Hindlimb muscle (tissue), 1 donor: ENCODE measurements at places on chromosomes 16 and 17.

DNA sequence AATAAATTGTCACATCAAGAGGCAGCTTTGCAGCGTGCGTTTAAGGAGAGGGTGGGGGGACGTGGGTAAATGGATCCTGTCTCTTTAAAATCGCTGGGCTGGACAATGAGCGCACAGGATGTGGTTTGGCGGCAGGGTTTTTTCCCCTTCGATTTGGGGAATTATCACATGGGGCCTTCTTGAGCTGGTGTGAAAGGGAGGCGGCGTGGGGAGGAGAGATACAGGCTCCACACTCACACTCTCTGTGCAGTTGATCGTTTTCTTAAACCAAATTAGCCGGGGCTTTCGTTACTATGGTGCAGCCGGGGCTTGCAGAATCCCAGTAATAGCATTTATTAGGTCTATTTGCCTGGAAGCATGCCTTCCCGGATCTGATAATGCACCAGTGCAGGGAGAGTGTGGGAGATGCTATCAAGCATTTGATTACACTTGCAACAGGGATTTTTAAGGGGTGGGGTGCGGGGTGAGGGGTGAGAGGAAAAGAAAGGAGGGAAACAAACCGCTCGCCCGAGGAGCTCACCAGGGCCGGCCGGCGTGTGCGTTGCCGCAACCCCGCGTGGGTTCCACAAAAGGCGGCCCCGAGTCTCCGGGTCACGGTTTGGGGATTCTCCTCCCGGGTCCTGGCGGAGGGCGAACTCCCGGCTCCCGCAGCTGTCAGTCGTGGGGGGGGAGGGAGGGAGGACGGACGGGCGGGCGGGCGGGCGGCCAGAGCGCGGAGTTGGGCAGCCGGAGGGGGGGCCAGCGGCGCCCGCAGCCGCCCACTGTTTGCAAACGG, 58.8 kb upstream of the GSE1 start:
- DNase-seq: peak; percentile 78

- DNase-seq: peak; percentile 91
These were observed 7.0 kb downstream of the CORO6 start for GRCh38 chr17:29615492-29616299.

- no peak for DNase-seq
These were observed 6.1 kb downstream of the WWOX start for GRCh38 chr16:78105517-78105916.

GRCh38 chr16:88131256-88131655, 180.0 kb downstream of the BANP start:
- no peak for DNase-seq

DNA sequence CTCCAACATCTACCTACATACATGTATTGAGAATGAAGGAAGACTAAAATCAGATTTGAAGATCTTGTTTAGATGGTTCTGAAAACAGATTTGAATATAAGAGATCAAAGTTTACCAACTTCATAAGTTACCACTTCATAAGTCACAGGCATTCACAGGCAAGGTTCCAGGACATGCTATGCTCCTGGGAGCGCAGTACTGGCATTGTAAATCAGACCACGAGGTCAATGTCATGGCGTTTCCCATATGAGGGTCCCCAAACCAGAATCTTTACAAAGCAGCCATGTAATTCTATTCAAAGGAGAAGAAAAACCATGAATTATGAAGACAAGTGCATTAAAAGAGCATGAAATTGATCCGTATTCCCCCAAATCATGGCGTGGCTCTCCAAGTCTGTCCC, 3.0 kb downstream of the CDH11 start:
- no peak for DNase-seq

- no peak for DNase-seq
These were observed 1.1 kb upstream of the SLC16A5 start for GRCh38 chr17:75086496-75087181.

DNA sequence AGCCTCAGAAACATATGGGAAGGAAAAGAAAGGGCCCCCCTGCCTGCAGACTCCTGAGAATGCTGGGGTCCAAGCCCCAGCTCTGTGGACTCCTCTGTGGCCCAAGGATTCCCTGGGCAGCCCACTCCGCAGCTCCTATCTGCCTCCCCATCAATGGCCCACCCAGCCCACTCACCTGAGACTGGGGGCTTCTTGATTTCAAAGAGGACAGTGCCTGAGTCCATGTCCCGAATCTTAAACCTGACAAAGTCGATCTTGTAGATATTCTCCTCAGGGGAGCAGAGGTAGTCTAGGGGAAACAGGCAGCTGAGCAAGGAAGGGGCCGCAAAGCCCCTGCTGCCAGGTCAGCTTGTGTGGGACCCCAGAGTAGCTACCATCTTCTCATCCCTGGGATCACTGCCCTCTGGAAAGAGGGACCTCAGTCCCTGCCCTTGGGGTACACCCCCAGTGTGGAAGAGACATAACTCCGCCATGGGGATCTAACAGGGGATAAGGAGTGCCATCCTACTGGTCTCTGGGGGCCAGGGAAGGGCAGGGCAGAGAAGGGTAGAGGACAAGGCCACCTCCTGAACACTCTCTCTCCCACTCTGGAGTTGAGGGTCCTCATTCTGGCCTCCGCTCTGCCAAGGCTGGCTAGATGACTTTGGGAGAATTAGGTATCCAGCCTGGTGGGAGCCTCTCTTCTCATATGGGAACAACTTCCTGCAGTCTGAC, 3.9 kb downstream of the UNC119 start:
- no peak for DNase-seq

GRCh38 chr17:14429084-14429483, 128.2 kb downstream of the HS3ST3B1 start:
- no peak for DNase-seq

- no peak for DNase-seq
These were observed at the start of gene SAMD14 for GRCh38 chr17:50129728-50130558. SAMD14 (minus strand) TSS chr17:50130160; CDS start chr17:50124959, 5,201 bp downstream.

GRCh38 chr17:64017381-64017980, 3.0 kb downstream of the ICAM2 start:
- DNase-seq: no peak

DNA sequence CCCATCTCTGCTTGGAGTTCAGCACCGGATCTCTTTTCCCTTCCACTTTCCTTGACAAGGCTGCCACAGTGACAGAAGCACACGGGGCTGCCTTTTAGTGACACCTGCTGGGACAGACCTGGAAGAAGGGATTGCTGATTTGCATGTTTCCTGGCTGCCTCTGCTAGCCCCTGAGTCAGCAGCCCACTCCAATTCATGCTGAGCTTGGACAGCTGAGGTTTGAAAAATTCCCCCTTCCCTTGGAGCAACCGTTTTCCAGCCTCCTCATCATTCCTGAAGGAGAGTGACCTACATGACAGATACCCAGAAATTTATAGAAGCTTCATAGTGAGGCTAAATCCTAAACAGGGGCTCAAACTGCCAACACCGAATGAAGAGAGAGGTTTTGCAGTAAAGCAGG, 18.8 kb upstream of the RBL2 start:
- DNase-seq: no peak

- no peak for DNase-seq
These were observed 60.4 kb downstream of the ZFHX3 start for GRCh38 chr16:72987480-72987901.

GRCh38 chr17:36705874-36706731, 104.7 kb downstream of the MRM1 start:
- no peak for DNase-seq

GRCh38 chr17:65292430-65292829, 155.3 kb downstream of the RGS9 start:
- no peak for DNase-seq

DNA sequence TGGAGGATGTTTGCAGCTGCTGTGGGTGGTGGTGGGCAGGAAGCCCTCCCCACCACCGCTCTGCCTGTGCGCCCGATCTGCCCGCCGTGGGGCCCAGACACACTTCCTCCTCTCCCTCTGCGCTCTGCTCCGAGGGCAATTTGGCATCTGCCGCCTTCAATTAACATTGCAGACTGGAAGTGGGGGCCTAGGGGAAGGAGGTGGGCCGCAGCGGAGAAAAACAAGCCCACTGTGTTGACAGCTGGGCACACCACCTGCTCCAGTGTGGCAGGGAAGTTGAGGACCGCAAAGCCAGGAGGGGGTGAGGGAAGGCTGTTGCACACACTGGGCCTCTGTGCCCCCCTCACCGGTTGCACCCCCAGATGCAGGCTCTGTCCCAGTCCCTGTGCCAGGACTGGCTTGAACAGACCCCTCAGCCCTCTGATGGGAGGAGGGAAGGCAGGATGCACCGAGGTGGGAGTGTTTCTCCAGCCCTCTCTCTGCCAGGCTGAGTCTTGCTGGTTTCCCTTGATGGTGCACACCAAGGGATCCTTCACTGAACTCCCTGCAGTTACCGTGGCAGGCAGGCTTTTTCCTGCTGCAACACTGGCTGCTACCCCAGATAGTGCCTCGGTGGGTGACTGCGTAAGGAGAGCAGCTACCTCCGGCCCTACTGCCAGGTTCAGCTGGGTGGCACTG, 72.8 kb upstream of the MED9 start:
- no peak for DNase-seq

DNA sequence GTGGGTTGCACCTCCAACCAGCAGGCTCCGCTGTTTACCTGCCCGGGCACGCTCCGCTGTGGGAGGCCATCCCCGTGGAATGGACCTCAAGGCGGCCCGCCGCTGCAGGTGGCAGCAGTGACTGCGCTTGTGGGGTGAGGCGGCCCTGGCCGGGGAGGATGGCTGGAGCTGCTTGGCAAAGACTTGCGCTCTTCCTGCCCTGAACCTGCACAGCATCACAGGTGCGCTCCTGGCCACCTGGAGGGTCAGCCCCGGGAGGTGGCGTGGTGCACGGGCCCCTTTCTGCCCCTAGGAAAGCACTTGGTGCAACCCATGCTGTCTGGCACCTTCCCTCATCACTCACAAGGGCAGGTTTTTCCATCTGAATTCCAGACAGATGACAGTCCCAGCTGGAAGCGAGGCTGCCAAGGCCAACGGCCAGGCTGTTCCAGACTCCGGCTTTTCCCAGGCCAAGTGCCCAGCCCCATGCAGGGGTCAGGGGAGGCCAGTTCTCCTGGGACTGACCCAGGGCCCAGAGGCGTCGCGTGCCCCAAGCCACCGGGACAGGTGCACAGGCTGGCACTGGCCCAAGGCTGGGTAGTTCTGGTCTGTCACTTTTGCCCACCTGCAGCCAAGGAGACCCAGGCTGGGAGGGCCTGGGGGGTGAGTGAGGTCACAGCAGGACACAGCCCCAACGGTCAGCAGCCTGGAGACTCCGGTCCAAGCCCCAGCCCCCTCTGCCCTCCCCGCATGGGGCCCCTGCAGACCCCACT, 13.3 kb downstream of the UTS2R start:
- peak; percentile 79 for DNase-seq

- no peak for DNase-seq
These were observed 9.7 kb downstream of the RMI2 start for GRCh38 chr16:11354733-11355574.
